Activated naive CD4-positive, alpha-beta T cell (primary cell): ENCODE measurements at places on chromosomes 5 and 9.

DNA sequence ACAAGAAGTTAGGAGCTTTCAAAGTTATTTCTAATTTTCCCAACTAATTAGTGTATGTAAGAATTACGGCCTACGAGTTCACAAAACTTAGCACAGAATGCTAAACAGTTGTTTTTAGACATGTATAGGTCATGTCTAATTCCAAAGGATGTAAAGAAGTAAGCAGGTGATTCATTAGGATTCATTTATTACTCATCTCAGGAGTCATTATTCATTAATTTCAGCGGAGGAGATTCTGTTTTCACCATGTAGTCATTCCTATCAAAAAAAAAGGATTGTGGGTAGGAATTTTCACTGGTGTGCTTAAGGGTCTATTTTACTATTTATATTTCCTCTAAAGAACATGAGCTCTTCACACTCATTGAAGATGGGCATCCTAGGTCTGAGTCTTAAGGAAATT is 532.2 kb downstream of the ACTL7B start:
- no peak for DNase-seq

DNA sequence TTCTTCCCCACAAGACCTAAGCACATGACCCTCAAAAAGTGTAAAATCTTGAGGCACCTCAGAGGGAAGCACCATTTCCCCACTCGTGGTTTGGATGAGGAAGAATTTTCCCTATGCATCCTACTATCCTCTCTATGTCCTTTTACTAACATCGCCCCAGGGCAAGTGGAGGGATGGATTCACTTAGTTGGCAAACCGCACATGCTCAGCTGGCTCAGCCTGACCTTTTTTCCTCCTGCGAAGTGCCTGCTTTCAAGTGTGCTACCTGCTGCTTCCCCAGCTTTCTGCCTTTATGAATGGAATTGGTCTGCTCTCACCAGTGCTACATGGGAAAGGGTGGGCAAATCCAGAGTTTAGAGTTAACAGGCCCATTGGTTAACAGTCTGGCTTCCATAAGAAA is 56.6 kb upstream of the IFNK start:
- no peak for DNase-seq

DNA sequence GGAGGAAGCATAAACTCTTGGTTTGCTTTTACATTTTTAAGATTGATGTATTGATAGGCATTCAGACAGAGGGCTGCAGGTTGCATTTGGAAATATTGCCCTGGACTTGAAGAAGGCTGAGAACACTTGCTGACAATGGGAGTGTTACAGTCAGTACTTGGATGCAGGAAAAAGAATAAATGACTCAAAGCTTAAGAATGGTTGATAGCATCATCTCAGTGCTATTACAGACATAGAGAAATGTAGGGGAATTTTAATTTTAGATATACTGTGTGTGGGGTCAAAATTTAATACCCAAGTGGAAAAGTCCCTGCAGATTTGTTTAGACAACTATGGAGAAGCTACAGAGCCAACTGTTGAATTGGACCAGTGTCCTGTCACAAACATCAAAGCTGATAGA is 101.1 kb downstream of the ISL1 start:
- no peak for DNase-seq

- DNase-seq: no peak
Measured at GRCh38 chr9:93030642-93031628, 27.6 kb upstream of the SUSD3 start.

DNA sequence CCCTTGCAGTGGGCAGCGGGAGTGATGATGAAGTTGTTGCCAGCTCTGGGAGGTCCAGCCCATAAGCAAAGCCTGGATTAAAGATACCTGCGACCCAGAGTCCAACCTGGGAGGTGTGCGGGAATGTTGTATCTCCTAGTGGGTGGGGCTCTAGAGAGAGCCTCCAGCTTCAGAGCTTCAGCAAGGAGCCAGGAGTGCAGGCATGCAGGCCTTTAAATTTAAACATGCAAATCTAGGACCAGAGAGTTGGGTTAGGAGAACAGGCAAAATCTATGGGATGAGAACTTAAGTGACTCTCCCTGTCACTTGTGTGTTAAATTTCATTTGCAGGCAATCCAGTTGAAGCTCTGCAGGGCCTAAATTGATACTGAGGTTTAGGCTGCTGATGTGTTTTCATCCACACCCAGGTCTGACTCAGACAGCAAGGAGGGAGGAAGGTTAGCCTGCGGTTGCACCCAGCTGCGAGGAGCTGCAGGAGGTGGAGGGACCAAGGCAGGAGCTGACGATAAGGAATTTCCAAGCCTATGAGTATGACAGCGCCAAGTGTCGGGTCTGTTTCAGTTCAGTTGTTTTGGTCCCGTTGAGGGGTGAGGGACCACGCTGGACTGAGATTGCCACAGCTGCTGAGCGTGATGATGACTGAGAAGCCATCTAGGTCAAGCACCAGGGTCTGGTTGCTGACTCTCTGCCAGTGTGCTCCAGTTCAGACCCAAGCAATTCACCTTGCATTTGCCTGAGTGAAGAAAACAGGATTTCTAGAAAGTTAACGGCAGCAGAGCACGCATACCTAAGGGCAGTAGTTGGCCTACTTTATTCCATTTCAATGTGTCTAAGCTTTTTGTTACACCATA is 243.0 kb downstream of the ICE1 start:
- DNase-seq: no peak

GRCh38 chr9:136944212-136944518 is 373 bp downstream of the FBXW5 start:
- DNase-seq: no peak

- DNase-seq: no peak
Measured at GRCh38 chr5:28117691-28118090, 1079.3 kb upstream of the CDH9 start.

DNA sequence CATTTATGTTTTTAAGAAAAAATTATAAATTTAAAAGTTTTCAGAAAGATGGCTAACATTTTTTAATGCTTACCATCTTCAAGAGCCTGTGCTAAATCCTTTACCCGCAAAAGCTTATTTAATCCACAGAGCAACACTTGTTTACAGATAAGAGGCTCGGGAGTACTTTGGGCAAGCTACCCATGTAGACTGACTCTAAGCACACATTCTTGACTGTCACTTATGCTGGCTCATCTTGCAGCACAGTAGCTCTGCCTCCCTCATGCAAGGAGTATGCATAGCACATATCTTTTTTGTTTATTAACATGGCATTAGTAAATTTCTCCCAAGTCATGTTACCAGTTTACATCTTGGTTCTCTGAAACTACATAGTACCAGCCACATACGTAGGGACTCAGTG is 14.7 kb downstream of the SH3RF2 start:
- DNase-seq: no peak

GRCh38 chr9:76655971-76656370 is 108.3 kb upstream of the PCA3 start:
- DNase-seq: no peak

DNA sequence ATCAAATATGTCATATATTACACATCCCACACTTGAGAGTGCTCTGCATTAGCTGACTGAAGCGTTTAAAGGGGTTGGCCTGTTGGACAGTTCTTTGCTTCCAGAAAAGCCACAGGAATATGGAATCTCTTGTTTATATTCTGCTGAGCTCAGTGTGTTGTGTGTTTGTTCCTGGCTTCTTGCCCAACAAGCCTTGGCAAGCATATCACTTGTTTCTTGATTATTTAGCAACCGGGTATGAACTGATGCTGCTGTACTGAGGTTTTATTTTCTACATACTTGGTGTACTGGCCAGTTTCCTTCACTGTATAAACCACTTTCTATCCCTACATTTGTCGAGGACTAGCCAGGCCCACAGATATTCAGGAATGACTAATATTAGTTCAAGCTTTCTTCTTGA is 378.9 kb downstream of the KCTD16 start:
- no peak for DNase-seq

DNA sequence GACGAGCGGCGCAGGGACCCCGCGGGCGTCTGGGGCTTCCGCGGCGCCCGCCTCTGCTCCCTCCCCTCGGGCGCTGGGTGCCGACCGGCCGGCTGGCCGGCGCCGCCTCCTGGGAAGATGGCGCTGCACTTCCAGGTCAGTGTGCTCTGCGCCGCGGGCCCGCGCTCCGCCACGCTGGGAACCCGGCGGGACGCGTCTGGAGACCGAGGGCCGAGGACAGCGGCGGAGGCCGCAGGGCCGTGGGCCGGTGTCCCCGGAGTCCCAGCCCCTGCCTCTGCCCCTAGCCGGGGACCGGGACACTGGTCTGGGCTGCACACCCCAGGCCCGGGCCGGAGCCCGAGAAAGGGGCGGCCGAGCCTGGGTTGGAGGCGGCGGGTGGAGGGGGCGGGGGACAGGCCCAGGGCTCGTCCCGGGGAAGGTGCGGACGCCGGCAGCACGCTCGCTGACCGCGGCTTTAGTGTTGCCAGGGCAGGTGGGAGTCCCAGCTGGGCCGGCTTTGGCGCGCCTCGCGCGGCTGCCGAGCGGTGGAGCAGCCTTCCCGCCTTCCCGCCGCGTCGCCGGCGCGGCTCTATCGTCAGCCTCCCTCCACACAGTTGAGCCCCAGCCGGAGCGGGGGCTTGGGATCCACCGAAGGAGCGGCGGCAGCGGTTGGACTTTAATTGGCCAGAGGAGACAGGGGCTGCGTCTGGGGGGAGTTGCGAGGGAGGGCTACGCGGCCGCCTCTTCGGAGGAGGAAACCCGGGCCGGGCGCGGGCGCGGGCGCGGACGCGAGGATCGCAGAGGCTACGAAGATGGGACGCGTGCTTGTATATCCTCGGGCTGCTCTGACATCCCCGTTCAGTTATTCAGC is at the start of gene RANBP17:
Gene RANBP17, plus strand, starts transcription at position 102 of the 850 bp plus-strand sequence.
- DNase-seq: no peak

GRCh38 chr5:109900461-109900860 is 210.7 kb downstream of the MAN2A1 start:
- DNase-seq: no peak

DNA sequence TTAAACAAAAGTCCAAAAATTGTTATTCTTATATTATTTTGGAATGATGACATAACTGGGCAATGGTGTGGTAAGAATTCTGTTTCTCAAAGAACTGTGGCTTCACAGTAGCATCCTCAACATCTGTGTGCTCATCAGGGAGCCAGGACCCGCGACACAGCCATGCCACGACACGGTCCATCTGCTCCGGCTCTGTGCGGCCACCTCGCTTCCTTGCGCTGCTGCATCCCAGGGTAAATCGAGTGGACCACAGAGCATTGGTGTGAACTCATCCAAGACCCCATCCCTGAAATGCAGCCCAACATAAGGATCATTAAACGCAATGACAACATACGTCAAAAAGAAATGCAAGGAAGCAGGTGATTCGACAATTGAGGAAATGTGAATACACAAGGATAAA is 15.3 kb downstream of the WHRN start:
- DNase-seq: no peak

- no peak for DNase-seq
Measured at GRCh38 chr9:137040568-137040967, 5.4 kb downstream of the NPDC1 start.

DNA sequence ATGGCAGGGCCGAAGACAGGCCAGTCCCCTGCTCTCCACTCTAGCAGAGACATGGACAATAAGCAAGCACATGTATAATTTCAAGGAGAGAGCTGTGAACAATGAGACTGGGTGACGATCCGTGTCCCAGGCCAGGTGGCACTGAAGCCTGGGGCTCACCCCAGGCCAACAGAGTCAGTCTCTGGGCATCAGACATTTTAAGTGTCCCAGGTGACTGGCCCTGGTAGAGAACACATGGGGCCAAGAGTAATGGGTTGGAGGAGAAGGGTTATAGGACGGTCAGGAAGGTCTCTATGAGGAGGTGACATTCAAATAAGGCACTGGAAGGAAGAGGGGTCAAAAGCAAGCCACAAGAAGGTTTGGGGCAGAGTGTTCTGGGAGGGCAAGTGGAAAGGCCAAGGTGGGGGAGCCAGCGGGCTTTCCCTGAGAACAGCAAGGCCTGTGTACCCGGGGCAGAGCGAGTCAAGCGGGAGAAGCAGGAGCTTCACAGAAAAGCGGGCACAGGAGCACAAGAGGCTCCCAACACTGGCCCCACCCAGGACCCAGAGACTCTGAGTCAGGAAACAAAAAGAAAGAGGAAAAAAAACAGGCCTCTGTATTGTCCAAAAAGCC is 1.1 kb upstream of the AKNA start:
- DNase-seq: no peak

- no peak for DNase-seq
Measured at GRCh38 chr5:78411586-78411985, 51.2 kb downstream of the SCAMP1 start.
